CD8-positive, alpha-beta memory T cell (primary cell): ENCODE measurements at places on chromosomes 3 and 15. TPM values are rescaled to one million over a fixed set of nuclear protein-coding genes. Genes with fewer than 3 reads are reported as not detected.

VEPH1 gene
- total RNA-seq = not detected

- DNase-seq = no peak
- H3K36me3 ChIP-seq = no peaks in the 10 kb centered on the region
- no peaks in the 10 kb centered on the region for H3K27me3 ChIP-seq
- no peak overlapping the region for H3K4me3 ChIP-seq
Observed at GRCh38 chr15:99275525-99276128, 24.3 kb downstream of the LRRC28 start.

GRCh38 chr3:49880581-49881315, 11.0 kb upstream of the CAMKV start:
- no peak overlapping the region for H3K27ac ChIP-seq
- no peak for DNase-seq
- H3K27me3 ChIP-seq = no peaks in the 10 kb centered on the region
- H3K4me1 ChIP-seq = no peaks in the 10 kb centered on the region
- H3K36me3 ChIP-seq = no peaks in the 10 kb centered on the region
- H3K4me3 ChIP-seq = no peak overlapping the region

ITIH1 gene
- not detected for total RNA-seq

MESP2 gene
- not detected for total RNA-seq

COL7A1 gene
- 0.93 TPM for total RNA-seq

- DNase-seq = no peak
- no peaks in the 10 kb centered on the region for H3K4me1 ChIP-seq
- no peaks in the 10 kb centered on the region for H3K27me3 ChIP-seq
- H3K4me3 ChIP-seq = no peak overlapping the region
- no peak overlapping the region for H3K27ac ChIP-seq
- no peaks in the 10 kb centered on the region for H3K36me3 ChIP-seq
Observed at GRCh38 chr3:75129101-75129500, 514.6 kb upstream of the CNTN3 start.

DNA sequence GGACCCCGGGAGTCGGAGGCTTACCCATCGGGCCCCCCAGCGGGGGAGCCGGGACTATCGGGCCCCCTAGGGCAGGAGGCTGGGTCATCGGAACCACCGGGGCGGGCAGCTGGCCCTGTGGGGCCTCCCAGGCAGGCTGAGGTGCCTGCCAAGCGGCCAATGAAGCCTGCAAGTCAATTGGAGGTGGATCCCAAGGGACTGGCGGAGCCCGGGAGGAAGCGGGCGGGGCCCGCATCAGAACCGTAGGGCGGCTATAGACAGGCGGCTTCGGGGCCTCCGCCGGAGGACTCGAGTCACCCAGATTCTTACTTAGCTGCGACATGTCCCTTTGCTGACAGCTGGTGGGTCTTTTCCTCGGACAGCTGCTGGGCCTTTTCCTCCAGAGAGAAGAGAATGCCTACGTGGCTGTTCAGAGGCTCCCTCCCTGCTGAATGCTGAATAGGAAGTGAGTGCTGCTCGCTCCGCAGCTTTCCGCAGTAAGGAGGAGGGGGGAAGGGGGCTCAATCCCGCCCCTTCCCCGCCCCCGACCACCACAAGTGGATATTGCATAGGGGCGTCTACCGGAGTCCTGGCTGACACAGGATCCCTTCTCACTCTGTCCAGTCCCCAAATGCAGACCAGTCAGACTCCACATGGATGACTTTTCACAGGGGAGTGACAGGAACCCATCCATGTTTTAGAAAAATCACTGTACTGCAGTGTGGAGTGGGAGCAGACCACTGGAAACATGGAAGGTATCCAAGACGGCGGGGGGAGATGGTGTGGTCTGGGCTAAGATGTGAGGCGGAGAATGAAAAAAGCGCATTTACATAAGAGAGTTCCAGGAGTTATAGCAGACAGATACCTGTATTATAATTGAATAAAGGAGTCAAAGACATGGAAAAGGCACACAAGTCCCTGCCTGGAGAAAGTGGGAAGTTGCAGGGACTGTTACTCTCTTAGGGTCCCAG, at the start of gene MAGEL2:
Gene MAGEL2, minus strand, starts transcription at position 447 of the 950 bp plus-strand sequence. Its CDS starts 125 bp downstream, at position 322.
- no peak within 1 kb of the TSS for H3K4me3 ChIP-seq
- no peak for DNase-seq
- no peaks in the 10 kb centered on the region for H3K4me1 ChIP-seq
- H3K27ac ChIP-seq = no peak within 1 kb of the TSS
- H3K27me3 ChIP-seq = no peaks in the 10 kb centered on the region
- no peaks in the 10 kb centered on the region for H3K36me3 ChIP-seq
